SIG-M5 (cell line): ENCODE measurements at places on chromosomes 1 and 21.

- DNase-seq, result no peak
Measured at GRCh38 chr1:21706151-21706835, 37.1 kb upstream of the RAP1GAP start.

DNA sequence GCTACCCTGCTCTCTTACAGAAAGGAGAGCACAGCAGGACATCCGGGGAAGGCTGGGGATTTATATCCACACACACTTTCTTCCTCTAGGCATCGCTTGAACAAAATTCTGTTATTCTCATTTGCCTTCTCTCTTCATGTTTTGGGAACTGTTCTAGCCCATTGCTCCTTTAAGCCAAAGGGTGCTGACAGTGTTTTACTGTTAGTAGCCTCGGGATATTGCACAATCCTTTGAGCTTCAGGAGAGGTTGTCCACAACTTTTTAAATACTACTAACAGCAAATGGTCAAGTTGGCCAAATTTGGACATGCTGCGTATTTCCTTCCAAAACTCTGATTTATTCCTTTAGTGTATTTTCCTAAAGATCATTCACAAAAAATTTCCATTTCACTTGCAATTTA lies 579.2 kb upstream of the RGS18 start:
- DNase-seq, result no peak

GRCh38 chr1:197619008-197619640 lies 156.2 kb downstream of the DENND1B start:
- no peak for DNase-seq

DNA sequence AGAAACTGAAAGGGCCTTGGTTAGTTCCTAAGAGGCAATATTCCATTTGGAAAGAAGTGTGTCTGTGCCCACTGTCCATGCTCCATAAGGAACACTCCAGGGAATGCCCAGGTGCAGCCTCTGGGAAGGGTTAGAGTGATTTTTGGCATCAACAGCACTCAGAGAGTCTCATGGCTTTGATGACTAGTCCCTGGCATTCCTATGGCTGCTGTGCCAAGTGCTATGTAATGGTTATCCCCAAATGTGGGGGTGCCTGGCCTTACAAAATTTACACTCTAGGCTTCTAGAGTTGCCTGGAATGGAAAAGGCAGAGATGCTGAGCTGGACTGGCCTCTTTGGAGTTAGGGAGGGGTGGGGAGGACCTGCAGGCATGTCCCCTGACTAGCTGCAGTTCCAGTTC lies 75.0 kb upstream of the BCAR3 start:
- DNase-seq, result no peak

DNA sequence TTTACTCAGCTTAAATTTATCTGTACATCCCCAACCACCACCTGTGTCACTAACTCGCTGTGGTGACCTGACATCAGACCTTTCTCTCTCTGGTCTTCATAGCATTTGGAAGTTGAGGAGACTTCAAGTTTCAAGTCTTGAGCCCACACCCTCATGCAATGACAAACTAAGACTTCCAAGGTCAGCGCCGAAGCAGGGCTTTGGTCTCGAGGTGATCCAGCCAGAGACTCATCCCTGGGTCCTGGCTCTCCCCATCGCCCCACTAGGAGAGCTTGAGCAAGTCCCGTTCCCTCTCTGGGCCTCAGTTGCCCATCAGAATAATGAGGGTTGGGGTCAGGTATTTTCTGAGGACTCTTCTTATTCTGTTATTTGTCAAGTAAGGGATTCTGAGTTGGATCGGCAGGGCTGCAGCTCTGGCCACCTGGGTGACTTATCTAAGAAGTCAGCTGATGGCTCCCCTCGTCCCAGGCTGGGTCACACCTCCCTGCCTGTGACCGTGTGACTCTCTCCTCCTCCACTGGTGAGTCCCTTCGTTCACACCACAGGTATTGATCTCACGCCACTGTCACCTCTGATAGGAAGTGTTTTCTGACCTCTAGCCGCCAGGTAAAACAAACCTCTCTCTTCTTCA lies 143.7 kb upstream of the RUNX3 start:
- no peak for DNase-seq

GRCh38 chr1:115138973-115139372 lies 49.7 kb upstream of the TSPAN2 start:
- DNase-seq, result no peak

- no peak for DNase-seq
Measured at GRCh38 chr1:53459321-53460175, at the start of gene DMRTB1. Gene DMRTB1 (plus strand): TSS chr1:53459399. CDS start chr1:53459454, 55 bp downstream.

- DNase-seq, result no peak
Measured at GRCh38 chr1:109984190-109984455, 442 bp upstream of the AHCYL1 start.

DNA sequence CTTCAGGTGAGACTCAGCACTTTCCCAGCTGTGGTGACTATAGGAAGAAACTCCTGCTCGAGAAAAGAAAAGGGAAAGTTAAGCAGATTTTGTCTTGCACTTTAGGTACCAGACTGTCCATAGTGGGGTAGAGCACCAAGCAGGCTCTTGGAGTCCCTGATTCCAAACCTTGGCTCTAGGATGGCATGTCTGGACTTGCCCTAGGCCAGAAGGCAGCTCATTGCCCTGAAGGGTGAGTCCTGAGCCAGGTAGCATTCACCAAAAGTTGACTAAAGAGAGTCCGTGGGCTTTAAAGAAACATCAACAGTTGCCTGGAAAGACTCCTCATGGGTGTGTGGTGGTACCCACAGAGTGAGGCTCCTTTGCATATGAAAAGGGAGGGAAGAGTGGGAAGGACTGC lies 145.2 kb upstream of the SNX7 start:
- no peak for DNase-seq

GRCh38 chr1:116911779-116912469 lies 2.2 kb downstream of the PTGFRN start:
- no peak for DNase-seq
